Esophagus mucosa (tissue), 1 donor: ENCODE measurements at places on chromosomes 3 and 15. TPM values are rescaled to one million over a fixed set of nuclear protein-coding genes. Genes with fewer than 3 reads are reported as not detected.

- no peak for ATAC-seq
These were observed 141.2 kb upstream of the SLC7A14 start for GRCh38 chr3:170726976-170727661.

GRCh38 chr3:88203642-88204055 lies 53.9 kb downstream of the C3orf38 start:
- ATAC-seq = peak; percentile 84

GRCh38 chr15:23049984-23050628 lies 10.7 kb upstream of the TUBGCP5 start:
- ATAC-seq = no peak

GRCh38 chr15:83890587-83890986 lies 236.7 kb downstream of the ADAMTSL3 start:
- ATAC-seq = peak; percentile 20

DNA sequence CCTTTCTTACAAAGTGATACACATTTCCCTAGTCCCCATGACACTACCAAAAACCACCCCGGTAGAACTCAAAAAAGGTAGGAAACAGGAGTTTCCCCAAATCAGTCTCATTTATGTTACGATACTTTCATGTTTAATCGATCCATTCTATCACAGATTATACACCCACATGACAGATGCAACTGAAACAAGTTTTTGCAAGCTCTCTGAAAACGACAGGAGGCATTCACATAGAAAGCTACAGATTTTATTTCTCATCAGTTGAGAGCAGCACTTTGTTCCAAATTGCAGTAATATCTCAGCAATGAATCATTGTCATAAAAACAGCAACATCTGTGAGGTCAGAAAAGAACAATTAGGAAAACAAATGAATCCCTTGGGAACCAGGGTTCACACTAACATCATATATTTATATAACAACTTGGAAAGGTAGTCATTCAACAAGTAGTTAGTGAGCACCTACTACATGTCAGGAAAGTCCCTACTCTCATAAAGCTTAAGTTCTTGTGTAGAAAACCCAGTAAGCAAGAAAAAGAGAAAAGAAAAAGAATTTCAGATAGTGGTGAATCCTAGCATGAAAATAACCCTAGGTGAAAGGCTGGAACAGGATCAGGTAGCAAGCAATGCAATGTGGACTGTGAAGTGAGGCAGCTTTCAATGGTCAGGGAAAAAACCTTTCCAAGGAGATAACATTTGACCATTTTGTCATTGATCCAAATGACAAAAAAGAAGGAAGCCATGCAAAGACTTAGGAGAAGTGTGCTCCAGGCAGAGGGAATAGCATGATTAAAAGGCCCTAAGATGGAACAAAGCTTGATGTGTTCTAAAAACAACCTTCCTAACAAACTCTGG lies 8.3 kb downstream of the PLD1 start:
- no peak for ATAC-seq

DNA sequence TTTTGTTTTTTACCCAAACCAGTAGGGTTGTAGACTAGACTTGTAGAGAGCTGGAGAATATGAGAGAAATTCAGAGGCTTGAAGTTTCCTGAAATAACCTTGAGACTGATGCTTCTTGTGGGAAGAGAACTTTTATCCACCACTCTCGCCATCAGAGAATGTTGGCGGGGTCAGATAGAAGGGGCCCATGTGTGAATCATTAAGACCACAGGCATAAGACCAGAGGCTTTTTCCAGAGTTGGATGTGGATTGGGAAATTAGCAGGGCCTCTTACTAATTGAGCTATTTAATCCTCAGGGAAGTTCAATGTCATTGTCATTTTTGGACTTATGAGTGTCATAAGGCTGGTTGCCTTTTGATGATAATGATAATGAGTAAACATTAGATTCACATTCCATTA lies 246.9 kb upstream of the THRB start:
- no peak for ATAC-seq

- ATAC-seq = no peak
These were observed 65.7 kb downstream of the TMCC1 start for GRCh38 chr3:129827765-129828164.

DNA sequence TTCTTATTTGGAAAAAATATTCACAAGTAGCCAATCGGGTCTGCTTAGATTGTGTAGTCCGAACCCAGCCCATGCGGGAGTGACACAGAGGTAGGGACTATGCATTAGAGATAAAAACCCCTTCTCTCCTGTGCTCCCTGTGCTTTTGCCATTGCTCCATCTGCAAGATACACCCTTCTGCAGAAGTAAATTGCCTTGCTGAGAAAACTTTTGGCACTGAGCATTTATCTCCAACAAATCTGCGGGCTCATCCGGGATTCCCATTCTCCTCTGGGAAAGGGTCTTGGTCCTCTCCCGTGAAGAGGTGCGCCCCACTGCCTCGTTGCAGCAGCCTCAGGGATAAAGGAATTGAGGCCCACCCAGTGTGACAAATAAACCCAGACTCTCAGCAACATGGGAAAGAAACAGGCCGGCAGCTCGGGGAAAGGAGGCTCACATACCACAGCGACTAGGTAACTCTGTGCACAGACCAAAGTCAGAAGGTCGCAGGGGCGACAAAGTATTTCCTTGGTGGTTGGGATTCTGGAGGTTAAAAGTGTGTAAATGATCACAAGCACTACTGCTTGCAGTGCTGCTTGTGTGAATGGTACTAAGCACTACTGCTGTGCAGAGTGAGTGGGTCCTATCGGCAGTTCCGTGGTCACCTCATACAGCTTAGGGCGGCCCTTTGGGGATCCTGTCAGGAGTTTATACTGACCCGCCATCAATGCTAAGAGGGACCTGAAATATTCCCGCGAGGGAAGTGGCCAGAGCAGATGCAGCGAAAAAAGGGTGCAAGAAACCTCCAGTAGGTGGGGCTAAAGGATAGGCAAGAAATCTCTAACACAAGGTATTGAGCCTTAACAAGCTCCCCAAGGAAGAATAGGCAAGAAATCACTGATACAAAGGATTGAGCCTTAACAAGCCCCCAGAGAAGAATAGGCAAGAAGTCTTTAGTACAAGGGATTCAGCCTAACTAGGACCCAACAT lies 54.3 kb downstream of the GSK3B start:
- ATAC-seq = no peak

DNA sequence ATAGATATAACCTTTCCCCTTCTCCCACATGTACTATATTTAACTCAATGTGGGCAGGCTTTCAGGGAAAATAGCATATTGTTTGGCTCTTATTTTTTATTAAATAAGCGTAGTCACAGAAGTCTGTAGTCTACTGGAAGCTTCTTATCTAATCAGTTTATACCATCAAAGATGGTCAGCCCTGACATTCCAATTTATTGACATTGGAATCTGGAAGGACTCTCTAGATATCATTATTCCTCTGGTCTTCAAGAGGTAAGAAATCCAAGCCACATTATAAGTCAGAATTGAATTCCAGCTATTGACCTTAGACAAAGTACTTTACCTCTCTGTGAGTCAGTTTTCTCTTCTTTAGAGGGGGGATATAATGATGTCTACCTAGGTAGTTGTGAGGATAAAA lies 38.5 kb upstream of the SCAANT1 start:
- no peak for ATAC-seq

GRCh38 chr3:112466020-112466419 lies 33.3 kb downstream of the BTLA start:
- no peak for ATAC-seq

GRCh38 chr3:39323494-39323893 lies 6.0 kb upstream of the CCR8 start:
- no peak for ATAC-seq

DNA sequence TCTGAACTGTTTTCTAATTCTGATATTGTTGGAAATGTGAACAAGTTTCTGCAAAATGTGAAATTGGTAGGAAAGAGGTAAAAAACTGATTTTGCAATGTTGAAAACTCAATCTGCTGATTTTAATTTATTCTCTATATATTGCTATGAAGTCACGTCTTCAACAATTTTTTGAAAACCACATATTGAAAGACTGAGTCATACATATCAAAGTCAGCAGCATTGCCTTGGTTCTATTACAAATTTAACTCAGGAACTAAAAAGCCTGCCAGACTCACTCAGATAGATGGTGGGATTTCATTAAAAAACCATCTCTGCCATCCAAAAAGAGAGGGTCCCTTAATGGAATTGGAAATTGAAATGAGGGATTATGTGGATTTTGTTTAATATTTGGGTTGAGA lies 351.4 kb downstream of the CNTN3 start:
- no peak for ATAC-seq

The GOLGA6L4 gene
- total RNA-seq = 2.4 TPM

The NCK1 gene
- total RNA-seq = 61.9 TPM

The STRA6 gene
- 1.5 TPM for total RNA-seq

The SNX22 gene
- 0.28 TPM for total RNA-seq

The RASGRF1 gene
- 0.12 TPM for total RNA-seq
